NCI-H2081 (cell line): ENCODE measurements at places on chromosomes 6 and 20.

DNA sequence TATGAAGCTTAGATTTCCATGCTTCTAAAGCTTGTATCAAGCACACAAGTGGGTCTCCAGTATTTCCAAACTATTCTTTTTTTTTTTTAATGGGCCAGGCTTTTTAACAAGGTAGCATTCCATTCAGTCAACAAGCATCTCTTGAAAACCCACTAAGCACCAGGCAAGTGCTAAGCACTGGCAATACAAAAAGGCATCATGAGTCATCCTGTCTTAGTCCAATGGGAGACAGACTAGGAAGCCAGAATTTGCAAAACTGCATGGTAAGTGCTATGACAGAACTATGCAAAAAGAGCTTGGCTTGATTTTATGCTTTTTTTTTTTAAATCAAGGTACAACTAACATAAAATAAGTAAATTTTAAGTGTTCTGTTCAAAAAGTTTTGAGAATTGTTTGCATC is 109.3 kb upstream of the DST start:
- DNase-seq: no peak

DNA sequence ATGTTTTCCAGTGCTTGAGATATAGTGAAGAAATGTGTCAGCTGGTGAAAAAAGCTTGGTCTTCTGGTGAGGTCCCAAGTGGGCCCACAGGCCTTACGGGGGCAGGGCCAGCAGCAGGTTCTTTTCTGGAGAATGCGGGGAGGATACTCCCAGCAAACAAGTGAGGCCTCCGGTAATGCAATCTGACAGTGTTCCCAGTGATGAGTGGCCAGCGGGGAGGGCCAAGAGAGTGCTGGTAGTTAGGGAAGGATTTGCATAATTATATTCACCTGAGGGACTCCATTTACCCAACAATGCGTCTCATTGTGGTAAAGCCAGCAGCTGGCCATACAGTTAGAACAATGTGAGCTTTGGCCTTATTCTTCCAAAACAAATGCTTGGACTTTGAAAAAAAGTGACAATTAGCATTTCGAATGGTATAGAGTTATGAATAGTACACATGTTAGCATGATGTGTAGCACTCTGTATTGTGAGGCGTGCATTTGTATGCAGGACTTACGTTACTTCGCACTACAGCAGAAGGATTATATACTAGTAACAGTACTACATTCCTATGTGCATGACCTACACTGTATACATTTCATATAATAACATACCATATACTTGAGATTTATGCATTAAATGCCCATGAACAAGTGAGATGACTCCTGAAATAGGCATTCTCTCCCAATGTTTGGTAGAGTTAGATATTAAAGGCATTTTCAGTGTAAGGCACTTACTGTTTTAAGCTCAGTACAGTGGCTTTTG is 69.8 kb downstream of the MYB start:
- peak; percentile 32 for DNase-seq

- DNase-seq: no peak
These were observed 247.8 kb upstream of the CHD6 start for GRCh38 chr20:41865938-41866337.

- no peak for DNase-seq
These were observed 246.1 kb downstream of the RIMS1 start for GRCh38 chr6:72132427-72132826.

DNA sequence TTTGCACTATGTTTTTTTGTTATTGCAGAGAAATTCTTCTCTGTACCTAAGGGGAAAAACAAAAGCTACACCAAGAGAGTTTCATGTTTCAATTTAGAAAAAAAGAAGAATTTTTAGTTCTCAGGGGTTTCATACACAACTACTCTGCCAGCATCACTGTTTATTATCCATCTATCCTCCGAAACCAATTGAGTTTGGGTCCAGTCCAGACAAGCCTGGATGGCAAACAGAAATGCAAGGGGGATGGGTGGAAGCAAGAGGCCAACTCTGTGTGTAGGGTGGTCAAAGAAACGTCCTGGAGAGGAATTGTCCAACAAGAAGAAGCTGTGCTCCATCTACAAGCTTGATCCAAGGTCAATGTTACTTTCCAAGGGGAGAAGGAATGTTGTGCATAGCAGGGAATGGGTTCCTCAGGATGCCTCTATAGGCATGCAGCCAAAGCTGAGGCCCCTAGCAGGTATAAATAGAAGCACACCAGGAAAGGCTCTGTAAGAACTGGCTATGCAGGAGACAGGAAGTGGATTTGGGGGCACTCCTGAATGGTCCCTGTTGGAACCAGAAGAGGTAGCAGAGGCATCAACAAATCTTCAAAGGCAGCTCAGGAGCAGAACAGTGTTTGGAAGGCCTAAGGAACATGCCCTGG is 64.4 kb downstream of the FILIP1 start:
- no peak for DNase-seq

DNA sequence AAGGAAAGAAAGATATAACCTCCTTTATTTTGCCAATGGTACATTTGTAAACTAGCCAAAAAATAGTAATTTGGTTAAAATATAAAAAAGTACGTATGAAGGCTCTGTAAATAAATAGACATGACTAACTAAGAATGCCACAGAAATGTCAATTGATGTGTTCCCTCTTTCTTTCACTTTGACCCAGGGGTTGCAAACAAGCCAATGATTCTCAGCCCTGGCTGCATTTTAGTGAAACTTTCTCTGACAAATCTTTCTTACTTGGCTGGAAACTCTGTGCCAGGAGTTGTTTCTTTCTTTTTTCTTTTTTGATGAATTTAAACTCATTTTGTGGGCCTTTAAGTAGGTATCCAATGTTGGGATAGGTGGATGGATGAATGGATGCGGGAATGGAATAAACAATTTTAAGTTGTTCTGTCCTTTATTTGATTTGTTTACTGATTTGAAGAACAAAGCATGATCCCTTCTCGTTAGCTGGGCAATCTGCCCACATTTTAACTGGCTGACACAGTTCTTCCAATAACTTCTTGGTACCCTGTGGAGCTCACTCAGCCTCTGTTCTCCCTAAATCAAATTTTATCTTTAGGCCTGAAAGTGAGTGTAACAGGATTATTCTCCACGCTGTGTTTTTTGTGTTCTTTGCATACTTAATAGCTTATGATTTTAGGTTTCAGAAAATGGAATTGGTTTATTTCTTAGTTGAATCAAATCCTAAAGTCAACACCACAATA is 58.6 kb upstream of the GCLC start:
- DNase-seq: peak; percentile 17

DNA sequence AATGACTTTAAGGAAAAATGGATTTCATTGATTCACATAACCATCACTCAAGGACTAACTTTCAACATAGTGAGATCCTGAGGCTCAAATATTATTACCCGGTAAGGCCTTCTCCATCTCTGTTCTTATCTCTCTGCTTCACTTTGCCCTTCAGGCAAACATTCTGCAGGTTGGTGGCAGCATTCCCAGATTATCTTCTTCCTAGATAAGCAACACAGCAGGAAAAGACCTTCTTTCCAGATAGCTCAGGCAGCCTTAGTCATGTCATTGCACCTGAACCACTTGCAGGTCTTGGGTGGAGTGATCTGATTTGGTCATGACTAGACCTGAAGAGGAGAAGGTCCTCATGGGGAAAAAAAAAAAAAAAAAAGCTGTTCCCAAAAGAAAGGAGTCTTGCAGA is 5.3 kb upstream of the HIVEP2 start:
- DNase-seq: no peak

DNA sequence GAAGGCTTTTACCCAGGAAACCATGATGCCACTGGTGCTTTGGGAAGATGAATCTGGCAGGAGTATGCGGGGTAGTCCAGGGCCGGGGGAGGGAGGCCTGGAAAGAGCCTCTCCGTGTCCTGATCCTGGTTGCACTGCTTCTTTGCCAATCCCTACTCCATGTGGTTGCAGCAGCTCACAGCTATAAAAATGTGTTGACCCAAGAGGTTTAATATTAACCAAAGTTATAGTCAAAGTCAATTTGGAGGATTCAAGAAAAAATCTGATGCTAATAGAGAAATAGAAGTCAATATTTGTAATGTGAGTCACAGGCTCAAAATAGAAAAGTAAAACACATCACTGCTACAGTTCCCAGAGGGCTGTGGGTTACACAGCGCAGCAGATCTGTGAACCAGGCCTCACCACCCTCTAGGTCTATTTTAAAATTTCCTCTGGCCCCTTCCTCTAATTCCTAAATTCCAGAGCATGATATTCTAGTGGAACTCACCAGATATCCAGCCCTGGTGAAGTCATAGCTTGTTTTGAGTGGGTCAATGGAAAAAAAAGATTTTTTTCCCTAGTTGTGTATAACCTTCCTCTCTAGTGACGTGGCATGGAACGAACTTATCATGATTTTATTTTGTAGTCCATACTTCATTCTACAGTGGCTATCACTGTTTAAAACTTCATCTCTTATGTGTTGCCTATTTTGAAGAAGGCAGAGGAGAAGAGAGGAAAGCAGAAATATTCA is 63.2 kb upstream of the BMP2 start:
- DNase-seq: no peak

DNA sequence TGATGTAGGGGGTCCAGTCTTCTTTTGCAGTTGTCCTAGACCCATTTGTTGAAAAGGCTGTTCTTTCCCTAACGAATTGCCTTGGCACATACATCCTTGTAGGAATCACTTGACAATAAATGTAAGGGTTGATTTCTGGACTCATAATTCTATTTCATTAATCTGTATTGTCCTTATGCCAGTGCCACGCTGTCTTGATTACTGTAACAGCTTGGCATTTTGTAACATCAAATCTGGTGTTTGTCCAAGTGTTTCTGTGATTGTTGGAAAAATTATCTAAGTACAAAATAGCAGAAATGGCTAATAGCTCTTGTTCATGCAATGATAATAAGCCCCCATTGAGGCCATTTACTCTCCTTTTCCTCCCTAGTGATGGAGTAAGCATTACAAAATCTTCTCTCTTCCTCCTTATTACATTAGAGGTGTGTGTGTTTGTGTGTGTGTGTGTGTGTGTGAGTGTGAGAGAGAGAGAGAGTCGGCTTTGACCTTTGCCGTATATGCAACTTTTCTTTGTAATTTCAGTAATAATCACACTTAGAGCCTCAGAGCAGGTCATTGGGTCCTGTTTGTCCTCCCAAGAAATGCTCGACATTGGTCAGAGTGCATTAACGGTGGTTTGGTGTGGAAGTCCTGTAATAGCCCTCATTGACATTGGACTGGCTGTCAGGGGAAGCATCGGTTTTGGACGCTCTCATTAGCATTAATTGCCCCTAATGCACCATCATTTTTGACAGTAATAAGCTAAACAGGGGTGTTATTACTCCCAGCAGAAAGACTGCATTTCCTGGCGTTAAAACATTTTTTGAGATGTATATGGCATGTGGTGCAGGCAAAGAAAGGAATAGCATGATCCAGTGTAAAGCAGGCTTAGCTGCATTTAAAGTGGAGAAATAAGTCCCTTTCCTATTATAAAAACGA is 40.7 kb upstream of the MROH8 start:
- DNase-seq: peak; percentile 17

DNA sequence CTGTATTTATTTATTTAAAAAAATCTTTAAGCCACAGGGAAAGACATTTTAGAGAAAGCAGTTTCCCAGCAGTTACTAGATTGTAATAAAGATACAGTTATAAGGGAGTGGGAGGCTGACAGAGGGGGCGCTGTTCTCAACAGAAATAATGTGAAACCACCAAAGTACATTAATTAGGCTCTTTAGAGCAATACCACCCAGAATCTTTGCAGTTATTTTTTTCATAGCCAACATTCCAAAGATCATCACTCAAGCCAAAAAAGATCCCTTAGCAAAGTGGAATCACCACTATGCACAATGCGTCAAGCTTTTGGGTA is 331.3 kb upstream of the DEFB112 start:
- DNase-seq: no peak

DNA sequence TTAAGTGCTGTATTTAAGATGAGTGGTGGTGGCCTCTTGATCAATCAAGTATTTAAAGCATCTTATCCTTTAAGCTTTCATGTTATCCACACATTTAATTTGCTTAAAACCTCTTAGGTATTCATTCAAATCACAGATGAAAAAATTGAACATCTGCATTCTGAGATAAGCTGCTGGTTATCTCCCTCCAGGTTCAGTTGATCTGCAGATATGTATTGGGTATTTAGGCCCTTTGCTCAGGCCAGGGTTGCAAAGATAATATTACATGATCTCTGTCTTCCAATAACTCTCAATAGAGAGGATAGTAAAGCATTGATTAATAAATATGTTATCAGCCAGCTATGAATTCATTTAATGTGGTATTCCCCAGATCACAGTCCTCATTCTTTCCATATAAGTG is 45.9 kb downstream of the RPS12 start:
- no peak for DNase-seq

DNA sequence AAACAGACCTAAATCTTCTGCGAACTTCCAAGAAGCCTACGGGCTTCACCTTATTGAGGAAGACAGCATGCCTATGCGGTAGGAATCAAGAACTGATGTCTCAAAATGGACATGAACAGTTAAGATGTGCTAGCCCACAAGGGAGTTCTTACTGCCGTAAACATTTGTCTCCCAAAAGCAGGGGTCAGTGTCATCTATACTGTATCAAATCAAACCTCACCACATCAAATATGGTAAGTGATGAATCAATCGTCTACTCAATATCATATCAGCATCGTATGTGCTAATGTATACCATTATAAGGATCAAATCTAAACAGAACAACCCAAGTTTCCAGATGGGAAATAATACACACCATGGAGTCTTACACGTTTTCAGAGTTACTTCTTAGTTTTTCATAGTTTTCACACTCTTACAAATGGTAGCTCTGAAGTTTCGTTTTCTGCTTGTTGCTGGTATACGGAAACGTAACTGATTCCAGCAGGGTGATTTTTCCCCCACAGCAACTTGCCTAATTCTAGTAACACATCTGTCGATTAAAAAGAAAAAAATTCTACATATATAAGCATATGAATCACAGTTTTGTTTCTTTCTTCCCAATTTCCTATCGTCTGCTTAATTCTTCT is 12.6 kb downstream of the RRBP1 start:
- no peak for DNase-seq

GRCh38 chr6:18410412-18410811 is 23.3 kb downstream of the RNF144B start:
- no peak for DNase-seq

GRCh38 chr20:22601361-22602141 is 17.2 kb upstream of the FOXA2 start:
- DNase-seq: no peak

GRCh38 chr6:137949686-137950390 is 82.8 kb downstream of the TNFAIP3 start:
- no peak for DNase-seq

DNA sequence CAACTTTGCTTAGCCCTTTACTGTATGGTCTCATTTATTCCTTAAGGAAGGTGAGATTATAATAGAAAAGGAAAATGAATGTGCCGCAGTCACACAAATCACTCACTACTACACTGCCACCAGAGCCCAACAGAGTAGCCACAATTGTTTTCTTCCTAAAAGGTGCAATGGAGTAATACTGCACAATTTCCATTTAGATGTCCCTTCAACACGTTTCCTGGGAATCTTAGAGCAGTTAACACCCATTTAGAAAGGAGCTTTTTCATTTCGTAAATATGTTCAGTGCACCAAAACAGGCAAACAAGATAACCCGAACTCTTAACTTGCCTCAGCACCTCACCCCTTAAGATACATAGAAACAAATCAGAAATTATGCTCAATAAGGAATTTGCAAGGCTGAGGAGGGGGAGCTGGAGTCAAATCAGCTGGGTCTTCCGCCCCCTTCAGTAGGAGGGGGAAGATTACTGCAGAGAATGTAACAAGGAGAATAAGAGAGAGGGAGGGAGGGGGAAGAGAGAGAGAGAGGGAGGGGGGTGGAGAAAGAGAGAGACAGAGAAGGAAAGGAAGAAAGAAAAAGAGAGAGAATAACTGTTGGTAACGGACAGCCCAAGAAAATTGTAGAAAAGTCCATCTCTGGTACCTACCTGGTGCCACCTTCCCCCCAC is 155.5 kb downstream of the BCAS1 start:
- DNase-seq: no peak

GRCh38 chr6:146543940-146544615 is 445 bp downstream of the RAB32 start:
- DNase-seq: no peak
